ENCODE measurements at places on chromosomes 11 and 22.

DNA sequence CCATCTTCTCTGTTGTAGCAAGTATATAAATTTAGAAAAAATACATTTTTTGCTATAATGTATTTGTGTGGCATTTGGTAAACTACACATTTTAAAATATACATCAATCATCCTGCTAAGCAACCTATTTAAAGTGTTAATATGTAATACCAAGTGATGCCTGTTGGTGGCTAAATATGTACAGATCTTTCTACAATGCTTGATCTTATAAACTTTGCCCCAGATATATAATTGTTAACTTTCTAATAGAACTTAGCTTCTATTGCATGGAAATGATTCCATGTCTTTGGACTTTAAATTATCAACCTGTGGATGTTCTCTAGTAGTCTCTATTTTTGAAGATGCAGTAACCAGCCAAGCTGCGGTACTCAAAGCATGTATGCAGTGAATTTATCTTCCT, 1260.4 kb upstream of the RAG2 start:
- H3K27ac ChIP-seq = no peak overlapping the region
- H3K4me3 ChIP-seq = no peak overlapping the region
- H3K36me3 ChIP-seq = no peaks in the 10 kb centered on the region
- no peaks in the 10 kb centered on the region for H3K27me3 ChIP-seq
- DNase-seq = no peak
- no peaks in the 10 kb centered on the region for H3K4me1 ChIP-seq

DNA sequence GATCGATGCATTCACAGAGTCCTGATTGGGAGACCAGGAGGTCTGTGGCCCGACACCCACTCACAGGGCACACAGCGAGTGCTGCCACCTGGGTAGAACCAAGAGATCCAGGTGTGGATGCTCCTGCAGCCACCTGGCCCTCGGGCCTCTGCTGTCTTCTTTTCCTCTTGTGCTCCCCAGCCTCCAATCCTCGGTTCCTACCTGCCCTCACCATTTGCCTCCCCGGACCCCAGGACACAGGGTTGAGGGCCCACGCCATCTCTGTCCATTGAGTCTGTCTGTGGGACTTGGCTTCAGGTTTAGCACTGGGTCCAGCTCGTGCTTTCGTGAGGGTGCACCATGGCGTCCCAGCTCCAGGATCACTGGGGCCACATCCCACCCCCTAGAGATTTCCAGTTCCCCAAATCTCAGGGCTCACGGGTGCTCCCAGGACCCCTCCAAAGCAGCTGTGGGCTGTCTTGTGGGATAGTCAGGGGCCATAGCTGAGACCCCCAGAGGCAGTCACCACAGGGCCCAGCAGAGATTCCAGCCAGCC, 591.1 kb downstream of the BRD1 start:
- H3K27ac ChIP-seq = no peak overlapping the region
- no peak for DNase-seq
- no peaks in the 10 kb centered on the region for H3K4me1 ChIP-seq
- H3K4me3 ChIP-seq = no peak overlapping the region

DNA sequence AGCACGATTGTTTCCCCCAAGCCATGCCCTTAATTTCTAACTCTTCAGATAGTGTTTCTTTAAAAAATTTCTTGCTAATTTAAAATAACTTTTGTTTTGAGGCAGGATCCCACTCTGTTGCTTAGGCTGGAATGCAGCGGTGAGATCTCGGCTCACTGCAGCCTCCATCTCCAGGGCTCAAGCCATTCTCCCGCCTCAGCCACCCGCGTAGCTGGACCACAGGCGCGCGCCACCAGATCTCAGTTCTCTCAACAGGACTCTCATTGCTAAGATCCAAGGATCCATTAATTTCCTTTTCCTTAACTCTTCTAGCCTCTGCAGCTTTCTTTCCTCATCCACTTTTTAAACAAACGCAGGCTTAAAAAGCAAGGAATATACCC, 327 bp upstream of the MED17 start:
- H3K27me3 ChIP-seq = no peaks in the 10 kb centered on the region
- H3K27ac ChIP-seq = peak overlapping the region; percentile 60
- H3K36me3 ChIP-seq = peaks cover 3% of the 10 kb centered on the region
- H3K4me1 ChIP-seq = peaks cover 4% of the 10 kb centered on the region
- no peak for DNase-seq
- H3K4me3 ChIP-seq = peak overlapping the region; percentile 91

DNA sequence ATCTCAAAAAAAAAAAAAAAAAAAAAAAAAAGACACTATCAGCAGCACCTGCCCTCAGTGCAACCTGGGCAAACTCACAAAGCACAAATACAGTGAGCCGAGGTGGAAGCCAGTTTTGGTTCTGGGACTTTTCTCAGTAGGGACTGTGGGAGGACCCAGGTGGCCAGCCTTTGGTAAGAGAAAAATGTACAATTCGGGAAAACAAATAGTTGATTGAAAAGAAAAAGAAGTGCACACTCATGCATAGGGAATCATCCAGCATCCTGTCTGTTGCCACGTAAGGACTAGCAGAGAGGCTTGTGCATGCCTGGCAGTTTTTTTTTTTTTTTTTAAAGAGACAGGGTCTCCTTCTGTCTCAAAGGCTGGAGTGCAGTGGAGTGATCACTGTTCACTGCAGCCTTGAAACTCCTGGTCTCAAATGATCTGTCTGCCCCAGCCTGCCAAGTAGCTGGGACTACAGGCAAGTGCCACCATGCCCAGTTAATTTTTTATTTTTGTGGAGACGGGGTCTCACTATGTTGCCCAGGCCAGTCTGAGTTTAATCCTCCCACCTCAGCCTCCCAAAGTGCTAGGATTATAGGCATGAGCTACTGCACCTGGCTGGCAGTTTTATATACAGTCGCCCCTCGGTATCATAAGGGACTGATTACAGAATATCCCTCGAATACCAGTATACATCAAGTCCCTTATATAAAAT, 36.7 kb downstream of the TPST2 start:
- peaks cover 23% of the 10 kb centered on the region for H3K4me1 ChIP-seq
- H3K27me3 ChIP-seq = no peaks in the 10 kb centered on the region
- no peak overlapping the region for H3K4me3 ChIP-seq
- peak; percentile 94 for DNase-seq
- no peaks in the 10 kb centered on the region for H3K36me3 ChIP-seq
- H3K27ac ChIP-seq = peak overlapping the region; percentile 96

- H3K4me3 ChIP-seq = no peak overlapping the region
- DNase-seq = no peak
- H3K4me1 ChIP-seq = peaks cover 37% of the 10 kb centered on the region
- H3K36me3 ChIP-seq = no peaks in the 10 kb centered on the region
Measured at GRCh38 chr22:31246687-31247086, 34.6 kb downstream of the LIMK2 start.

DNA sequence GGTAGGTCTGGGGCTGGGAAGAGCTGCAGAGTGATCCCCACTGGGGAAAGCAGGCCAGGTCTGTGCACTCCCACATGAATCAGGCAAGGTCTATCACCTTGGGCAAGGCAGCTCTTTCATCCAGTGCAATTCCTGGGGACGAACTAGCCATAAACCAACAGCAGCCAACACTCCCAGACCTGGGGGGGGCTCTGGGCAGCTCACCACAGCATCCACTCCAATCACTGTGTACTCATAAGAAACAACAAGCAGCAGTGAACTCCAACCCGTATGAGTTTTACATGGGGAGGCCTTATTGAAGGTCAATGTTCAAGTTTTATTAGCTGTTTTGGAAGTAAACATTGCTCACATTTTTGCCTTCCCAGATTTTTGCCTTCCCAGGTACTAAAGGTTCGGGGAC, 157.4 kb upstream of the NAV2 start:
- H3K4me3 ChIP-seq = no peak overlapping the region
- peaks cover 32% of the 10 kb centered on the region for H3K27me3 ChIP-seq
- no peaks in the 10 kb centered on the region for H3K4me1 ChIP-seq
- DNase-seq = no peak

Measured in IMR-90 (cell line).